ENCODE measurements at places on chromosomes 3 and 15. TPM values are rescaled to one million over a fixed set of nuclear protein-coding genes. Genes with fewer than 3 reads are reported as not detected.

Gene HIGD2B
- not detected for total RNA-seq

Gene SNTN
- total RNA-seq: not detected

- no peak for DNase-seq
These were observed 44.0 kb upstream of the MANF start for GRCh38 chr3:51340989-51341636.

DNA sequence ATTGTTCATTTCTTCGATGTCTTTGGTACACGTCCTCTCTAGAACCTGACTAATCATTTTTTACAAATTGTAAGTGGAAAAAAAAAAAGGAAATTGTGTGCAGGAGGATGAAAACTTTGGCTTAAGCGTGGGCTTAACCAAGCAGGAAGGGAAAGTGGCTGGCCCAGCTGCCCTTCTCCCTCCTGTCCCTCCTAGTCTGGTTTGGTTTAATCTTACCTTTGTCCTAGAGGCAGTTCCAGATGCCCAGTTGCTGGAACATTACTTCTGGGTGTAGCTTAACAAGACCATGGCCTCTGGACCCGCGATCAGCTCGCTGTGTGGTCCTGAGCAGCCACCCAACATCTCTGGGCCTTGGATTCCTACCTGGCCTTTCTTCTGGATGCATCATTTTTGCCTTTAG is 15.4 kb downstream of the PAQR5 start:
- no peak for DNase-seq

- DNase-seq: no peak
These were observed 4.2 kb upstream of the TMEM41A start for GRCh38 chr3:185502987-185503386.

GRCh38 chr3:123396171-123397049 is 52.5 kb downstream of the ADCY5 start:
- no peak for DNase-seq

DNA sequence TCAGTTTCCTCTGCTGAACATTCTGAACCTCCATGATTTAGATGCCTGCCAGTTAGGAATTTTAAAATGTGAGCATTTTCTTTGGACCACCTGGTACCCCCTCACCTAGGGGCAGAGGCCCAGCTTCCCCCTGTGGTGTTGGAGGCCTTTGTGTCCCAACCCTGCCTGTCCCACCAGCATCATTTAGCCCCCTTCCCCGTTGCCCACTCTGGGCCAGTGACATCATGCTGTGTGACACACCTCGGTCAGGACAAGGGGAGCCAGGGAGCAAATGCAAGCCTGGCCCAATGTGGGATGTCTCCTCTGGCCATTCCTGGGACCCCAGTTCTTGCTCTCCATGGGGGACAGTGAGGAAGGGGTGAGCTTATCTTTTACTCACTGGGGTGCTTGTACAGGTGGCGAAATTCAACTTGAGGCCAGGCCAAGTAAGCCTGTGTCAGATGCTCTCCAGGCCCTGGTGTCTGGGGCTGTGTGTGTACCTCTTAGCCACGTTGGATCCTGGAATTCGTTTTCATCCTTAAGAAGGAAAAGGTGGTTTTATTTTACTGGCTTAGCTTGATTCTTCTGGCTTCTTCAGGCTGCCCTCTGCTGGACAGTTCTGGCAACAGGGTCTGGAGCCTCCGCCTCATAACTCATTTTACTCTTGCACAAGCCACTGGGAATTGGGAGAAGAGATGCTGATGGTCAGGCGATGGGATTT is 49.7 kb upstream of the MYZAP start:
- peak; percentile 88 for DNase-seq

- DNase-seq: peak; percentile 26
These were observed 675 bp downstream of the PSMD6 start for GRCh38 chr3:64022451-64023186.

DNA sequence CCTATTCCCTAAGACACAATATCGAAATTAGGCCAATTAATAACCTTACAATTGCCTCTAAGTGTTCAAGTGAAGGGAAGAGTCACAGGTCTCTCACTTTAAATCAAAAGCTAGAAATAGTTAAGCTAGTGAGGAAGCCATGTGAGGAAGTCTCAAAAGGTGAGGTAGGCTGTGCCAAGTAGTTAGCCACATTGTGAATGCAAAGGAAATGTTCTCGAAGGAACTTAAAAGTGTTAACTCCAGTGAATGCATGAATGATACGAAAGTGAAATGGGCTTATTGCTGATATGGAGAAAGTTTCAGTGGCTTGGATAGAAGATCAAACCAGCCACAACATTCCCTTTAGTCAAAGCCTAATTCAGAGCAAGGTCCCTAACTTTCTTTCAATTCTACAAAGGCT is 59.1 kb downstream of the KLF13 start:
- no peak for DNase-seq

Data from glutamatergic neuron (in vitro differentiated cells).